NCI-H1930 (cell line): ENCODE measurements at places on chromosomes 4 and X.

- no peak for DNase-seq
Observed at GRCh38 chr4:4856071-4857000, 3.1 kb upstream of the MSX1 start.

- no peak for DNase-seq
Observed at GRCh38 chrX:105803891-105804290, 18.4 kb upstream of the NRK start.

DNA sequence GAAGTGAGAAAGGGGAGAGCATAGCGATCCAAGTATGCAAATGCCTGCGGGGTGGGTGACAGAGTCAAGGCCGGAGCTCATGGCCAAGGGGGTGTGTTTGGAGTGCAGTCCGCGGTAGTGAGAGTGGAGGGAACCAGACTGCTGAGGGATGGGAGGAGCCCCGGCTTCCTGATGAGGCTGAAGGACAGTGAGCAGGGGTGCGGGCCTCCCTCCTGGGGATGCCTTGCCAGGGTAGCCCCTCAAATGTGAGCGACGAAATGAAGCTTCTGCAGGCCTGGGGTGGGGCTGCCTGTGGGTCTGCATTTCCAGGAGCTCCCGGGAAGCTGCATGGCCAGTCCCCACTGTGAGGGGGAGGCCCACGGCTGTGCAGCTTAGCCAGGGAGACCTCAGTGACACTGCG, 45.0 kb downstream of the PSAPL1 start:
- no peak for DNase-seq

DNA sequence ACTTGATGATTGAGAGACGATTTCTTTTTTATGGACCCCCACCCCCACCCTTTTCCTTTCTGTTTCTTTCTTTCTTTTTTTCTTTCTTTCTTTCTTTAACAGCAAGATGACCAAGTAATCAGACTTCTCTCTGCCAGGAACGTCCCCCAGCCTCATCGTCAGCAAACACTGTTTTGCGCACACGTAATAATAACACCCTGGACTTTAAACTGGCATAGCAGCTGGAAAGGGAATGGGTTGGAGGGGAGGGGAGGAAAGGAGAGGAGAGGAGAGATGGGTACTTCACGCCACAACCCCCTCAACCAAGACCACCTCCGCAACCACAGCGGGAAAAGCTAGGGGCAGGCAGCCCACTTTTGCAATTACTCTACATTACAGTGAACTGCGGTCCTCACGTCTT, 1.1 kb downstream of the GABRA2 start:
- DNase-seq: no peak

- DNase-seq: no peak
Observed at GRCh38 chrX:17563515-17563914, 173.8 kb upstream of the SCML1 start.

- DNase-seq: no peak
Observed at GRCh38 chr4:40373636-40374035, 38.5 kb downstream of the CHRNA9 start.

DNA sequence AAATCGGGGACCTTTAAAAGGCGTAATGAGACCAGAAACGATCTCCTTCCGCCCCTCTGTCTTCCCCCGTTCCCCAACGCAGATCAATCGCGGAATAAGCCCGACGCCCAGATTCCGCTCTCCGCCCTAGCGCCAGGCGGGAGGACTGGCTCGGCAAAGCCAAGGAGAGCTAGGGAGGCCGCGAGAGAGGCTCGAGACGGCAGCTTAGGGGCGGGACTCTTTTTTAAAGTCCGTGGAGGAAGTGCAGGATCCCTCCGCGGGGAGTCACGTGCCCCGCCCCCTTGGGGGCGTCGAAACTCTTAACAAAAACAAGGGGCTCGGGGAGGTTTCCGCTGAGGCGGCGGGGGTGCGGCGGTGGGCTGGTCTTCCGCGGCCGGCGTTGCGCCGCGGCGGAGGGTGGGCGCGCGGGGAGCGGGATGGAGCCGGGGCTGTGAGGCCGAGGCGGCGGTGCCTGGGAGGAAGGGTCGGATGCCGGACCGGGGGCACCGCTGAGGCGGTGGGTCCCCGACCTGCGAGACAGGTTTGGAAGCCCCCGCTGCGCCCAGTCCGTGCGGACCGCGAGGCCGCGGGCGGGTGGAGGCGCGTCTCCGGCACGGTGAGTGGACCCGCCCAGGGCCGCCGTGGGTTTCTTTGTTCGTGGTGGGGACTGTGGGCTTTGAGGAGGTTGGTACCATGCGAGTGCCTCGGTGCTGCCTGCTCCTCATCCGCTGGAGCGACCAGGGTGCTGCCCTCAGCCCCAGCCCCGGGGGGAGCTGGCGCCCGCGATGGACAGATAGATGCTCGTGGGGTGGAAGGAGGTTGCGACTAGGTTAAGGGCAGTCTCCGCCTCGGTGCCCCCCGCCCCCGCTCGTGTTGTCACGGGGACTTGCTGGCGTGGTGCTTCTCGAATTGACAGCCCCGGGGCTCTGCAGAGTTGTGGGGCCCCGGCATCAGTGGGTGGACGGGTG, at the start of gene CCNG2:
Gene CCNG2 (plus strand): TSS at position 296 of the 947 bp plus-strand sequence. CDS start 1,326 bp downstream, outside the sequence.
- DNase-seq: peak; percentile 93

- DNase-seq: no peak
Observed at GRCh38 chr4:121741751-121742150, 23.2 kb downstream of the SMIM43 start.

GRCh38 chr4:99711657-99712056, 54.0 kb upstream of the C4orf54 start:
- no peak for DNase-seq

- no peak for DNase-seq
Observed at GRCh38 chrX:18971506-18971905, 12.4 kb downstream of the PHKA2 start.

DNA sequence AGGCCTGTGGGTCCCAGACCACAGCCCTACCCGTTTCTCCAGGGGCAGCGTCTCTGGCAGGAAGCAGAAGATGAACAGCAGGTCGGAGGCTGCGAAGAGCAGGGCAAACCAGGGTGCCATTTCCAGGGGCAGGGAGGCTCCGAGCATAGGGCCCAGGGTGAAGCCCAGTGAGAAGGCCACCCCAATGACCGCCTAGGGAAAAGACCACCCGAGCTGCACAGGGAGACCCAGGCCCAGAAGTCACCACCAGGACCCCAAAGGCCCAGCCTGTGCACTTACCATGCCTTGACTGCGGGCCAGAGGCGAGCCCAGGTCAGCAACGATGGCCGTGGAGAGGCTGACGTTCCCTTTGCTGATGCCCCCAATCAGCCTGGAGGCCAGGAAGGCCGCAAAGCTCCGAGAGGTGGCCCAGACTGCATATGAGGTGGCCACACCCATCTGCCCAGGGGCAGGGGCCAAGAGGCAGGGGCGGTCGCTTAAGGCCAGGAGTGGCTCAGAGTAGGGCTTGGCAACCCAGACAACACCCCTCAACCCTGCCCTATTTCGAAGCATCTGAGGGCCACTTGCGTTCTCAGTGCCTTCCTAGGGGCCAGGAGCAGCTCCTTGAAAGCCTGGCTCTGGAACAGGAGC, 30.8 kb downstream of the NOP14 start:
- DNase-seq: no peak

DNA sequence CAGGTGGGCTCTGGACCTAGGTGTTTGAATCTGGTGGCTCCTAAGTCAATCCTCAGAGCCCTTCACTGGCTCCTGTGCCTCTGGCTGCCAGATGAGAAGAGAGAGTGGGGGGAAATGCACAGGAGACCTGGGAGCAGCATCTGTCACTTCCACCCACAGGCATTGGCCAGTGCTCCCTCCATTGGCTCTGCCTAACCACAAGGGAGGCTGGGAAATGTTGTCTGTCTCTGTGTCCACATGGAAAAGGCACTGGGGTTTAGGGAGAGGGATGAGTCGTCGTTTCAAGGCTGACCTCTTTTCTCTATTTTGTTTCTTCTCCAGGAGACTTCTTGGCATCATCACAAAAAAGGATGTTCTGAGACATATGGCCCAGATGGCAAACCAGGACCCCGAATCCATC, 76.4 kb downstream of the CLCN4 start:
- no peak for DNase-seq
